ENCODE measurements at places on chromosomes 13 and 19.

GRCh38 chr19:7822910-7823515 is 7.0 kb upstream of the EVI5L start:
- no peak for DNase-seq

- DNase-seq: no peak
Observed at GRCh38 chr13:61247149-61247936, 168.3 kb downstream of the PCDH20 start.

DNA sequence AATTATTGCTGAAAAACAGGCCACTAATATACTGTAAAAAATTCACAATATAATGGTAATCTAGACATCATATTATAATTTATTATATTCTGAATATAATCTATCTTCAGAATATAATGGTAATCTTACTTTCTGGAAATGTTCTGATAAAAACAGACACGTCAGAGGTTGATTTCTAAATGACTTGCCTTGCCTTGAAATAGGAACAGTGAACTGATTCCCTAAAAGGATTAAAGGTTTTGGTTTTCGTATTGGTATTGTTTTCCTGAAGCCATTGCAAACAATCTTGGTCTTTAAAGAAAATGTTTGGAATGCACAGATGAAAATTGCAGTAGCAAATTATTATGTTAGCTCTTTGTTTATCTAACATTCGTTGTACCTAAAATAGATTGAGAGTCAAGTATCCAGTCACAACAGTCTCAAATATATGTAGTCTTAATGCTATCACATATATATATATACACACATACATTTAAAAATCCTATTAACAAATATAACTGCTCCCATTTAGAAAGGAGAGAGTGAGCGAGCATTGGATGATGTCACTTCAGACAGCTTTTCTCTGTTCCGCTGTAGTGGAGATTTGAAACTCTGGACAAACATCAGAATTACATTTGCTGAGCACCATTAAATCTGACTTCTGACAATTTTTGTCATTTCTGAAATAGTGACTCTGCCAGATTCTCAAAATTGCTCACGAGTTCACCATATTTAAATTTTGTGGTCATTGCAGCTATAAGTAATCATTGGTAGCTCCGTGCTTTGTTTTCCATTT is 1.7 kb downstream of the ITM2B start:
- no peak for DNase-seq

DNA sequence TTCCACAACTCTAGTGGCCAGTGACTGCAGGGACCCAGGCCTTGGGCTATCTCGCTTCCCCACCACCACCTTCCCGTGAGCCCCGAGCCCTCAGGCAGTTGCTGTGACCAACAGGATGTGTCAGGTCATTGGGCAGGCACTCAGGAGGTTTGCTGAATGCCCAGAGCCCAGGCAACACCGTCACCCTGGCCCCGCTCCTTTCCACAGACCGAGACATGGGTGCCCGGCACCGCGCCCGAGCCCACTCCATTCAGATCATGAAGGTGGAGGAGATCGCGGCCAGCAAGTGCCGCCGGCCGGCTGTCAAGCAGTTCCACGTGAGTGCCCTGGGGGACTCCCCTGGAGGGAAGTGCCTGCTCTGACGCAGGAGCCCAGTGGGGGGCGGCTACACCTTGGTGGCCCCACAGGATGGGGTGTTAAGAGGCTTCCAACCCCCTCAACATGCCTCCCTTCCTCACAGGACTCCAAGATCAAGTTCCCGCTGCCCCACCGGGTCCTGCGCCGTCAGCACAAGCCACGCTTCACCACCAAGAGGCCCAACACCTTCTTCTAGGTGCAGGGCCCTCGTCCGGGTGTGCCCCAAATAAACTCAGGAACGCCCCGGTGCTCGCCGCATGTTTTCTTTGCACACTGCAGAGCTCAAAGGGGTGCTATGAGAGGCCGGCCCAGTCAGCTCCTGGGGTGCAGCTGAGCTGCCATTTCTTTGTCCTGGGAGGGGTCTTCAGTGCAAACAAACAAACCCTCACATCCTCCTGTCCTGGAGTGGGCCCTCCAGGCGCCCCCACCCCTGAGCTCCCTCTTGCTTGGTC is 3.2 kb downstream of the RPL18A start:
- DNase-seq: no peak

DNA sequence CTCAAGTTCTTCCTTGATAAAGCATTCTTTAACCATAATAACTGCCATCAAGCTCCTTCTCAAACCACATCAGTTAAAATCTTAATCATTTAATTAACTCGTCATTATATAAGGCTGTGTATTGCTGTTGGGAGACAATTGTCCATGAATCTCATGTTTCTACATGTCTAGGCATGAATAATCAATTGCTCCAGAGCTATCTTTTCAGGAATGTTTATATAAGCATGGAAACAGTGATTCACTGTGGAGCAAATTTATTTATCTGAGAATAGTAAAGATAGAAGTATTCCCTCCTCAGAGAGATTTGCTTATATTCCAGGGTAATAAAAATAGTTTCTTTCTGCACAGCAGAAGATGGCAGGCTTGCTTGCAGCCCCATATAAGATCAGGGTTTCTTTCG is 71.1 kb downstream of the CBY2 start:
- DNase-seq: no peak

Data from Daoy (cell line).